ENCODE measurements at places on chromosomes 6 and 20.

- DNase-seq: peak; percentile 57
These were observed 23.9 kb upstream of the ASXL1 start for GRCh38 chr20:32333988-32334885.

DNA sequence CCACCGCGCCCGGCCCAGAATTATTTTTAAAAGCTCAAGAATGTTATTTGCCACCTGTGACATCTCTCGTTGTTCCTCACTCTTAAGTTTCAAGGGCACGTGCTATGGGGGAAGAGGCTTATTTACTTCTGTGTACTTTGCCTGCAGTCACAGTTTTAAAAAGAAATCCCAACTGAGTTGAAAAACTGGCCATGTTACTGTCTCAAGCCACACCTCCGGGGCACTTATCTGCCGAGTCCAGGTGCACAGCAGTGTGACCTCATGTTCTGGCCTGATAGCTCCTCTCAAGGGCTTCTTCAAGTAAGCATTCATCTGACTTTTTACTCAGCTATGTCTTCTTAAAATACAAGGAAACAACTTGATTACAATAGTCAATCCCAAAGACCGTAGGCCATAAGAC is 34.5 kb downstream of the SHLD1 start:
- DNase-seq: no peak

- no peak for DNase-seq
These were observed 17.4 kb downstream of the ITPR3 start for GRCh38 chr6:33638556-33638955.

DNA sequence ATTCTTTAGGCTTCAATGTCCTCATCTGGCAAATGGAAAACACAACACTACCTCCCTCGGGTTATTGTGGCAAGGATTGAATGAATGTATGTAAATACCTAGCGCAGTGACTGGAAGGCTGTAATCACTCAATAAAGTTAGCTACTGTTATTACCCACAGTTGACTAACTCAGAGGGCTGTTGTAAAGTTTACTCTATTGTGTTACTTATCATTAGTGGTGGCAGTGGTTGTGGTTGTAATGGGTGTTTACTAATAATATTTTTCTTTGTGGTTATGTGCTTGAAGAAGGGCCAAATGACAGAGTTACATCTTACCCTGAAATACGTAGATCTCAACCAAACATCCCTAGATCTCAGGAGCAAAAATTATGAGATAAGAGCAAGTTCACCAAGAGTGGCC is 42.0 kb upstream of the PXDC1 start:
- no peak for DNase-seq

DNA sequence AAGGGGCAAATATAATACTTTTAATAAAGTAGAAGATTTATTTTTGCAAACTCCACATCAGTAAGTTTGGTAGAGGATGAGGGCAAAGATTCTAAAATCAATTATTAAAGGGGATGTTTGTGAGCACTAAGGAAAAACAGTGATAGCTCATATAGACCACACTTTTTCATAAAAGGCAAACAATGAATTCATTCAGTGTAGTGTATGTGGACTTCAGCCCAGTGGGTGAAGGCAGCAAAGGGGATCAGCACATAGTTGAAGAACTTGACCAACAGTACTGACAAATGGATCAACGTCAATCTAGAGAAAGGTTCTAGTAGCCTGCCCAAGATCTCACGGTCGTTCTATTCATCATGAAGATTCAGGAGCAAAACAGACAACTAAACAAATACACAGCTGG is 45.3 kb downstream of the MAK start:
- no peak for DNase-seq

DNA sequence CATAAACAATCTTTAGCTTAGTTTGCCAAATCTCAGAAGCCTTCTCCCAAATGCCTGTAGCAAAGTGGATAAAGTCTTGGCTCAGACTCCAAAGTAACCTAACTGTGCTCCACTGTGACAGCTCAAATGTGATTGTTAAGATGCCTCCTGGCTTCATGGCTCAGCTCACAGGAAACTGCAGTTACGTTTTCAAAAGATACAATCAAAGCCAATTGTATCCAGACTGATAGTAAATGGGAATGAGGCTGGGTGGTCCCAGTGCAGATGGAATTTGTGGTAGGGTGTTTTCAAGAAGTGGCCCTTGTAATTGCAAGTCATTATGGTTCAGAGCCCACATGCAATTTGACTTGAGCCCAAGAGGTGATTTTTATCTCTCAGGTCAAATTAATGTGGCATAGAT is 151.2 kb upstream of the TAB2 start:
- DNase-seq: no peak

GRCh38 chr6:151067684-151068596 is 171.8 kb upstream of the AKAP12 start:
- no peak for DNase-seq

- no peak for DNase-seq
These were observed 91.6 kb downstream of the MRPL14 start for GRCh38 chr6:44035621-44036020.

DNA sequence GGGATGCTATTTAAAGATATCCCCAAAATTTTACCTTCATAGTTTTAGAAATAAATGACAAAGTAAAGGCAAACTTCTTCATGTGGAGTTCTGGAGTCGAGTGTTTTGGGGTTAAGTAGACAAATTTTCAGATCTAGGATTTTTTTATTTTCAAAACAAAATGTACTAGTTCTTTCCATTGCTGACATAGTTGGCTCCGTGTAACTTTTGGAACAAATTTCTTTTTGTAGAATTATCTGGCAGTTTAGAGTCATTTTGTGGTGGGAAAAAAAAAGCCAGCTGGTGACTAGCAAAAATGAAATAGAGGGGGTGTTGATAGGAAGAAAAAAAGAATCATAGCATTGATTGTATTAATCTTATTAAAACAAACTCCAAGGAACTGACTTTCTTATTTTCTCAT is 131.6 kb upstream of the TCF21 start:
- DNase-seq: no peak

GRCh38 chr6:127460465-127460864 is 1.3 kb upstream of the KIAA0408 start:
- DNase-seq: no peak

- no peak for DNase-seq
These were observed 6.7 kb downstream of the MAK start for GRCh38 chr6:10831609-10832008.

- no peak for DNase-seq
These were observed 79.0 kb upstream of the ZNF217 start for GRCh38 chr20:53672484-53673129.

GRCh38 chr6:10465629-10466499 is 51.0 kb upstream of the TFAP2A start:
- no peak for DNase-seq

DNA sequence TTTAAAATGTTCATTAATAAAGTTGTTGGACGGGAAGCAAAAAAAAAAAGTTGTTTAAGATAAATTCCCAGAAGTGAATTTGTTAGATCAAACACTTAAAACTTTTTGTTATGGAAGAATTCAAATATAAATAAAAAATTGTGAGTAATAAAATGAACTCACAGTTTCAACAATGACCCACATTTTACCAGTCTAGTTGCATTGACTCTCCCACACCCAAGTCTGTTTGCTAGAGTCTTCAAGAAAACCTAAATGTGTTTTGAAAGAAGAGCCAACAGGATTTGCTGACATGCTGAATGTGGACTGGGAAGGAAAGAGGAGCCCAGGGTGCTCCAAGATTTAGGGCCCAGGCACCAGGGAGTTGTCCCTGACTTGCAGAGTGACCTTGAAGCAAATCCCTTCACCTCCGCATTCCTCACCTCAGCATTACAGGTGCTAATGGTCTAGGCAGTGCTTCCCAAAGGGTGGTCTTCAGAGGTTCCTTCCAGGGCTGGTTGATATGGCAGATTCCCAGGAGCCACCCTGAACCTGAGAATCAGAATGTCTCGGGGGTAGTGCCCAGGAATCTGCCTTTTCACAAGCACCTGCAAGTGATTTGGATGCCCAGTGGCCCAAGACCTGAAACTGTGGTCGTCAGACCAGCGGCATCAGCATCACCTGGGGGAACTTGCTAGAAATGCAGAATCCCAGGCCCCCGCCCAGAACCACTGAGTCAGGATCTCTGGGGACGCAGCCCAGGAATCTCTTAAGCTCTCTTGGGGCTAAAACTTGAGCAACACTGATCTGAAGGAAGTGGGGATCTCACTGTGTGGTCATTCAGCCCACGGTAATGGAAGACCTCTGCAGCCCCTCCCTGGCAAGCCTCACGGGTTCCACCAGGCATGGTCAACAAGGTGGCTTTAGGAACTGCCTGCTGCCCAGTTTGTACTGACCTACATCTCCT is 31.1 kb downstream of the POFUT1 start:
- no peak for DNase-seq

- no peak for DNase-seq
These were observed 233.5 kb upstream of the AGPAT4 start for GRCh38 chr6:161507375-161507774.

DNA sequence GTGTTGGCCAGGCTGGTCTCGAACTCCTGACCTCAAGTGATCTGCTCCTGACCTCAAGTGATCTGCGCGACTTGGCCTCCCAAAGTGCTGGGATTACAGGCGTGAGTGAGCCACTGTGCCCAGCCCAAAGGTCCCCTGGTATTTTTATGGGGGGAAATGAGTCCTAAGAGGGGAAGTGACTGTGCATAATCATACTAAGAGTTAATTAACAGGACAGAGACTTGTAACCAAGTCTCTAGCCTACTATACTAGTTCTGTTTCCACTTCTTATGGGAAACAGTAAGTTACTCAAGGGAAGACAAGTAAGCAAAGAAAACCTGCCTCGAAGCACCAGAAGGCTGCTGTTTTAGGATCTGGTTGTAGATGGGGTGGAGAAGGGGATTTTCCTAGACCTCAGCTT is 27.9 kb downstream of the TCF15 start:
- no peak for DNase-seq

DNA sequence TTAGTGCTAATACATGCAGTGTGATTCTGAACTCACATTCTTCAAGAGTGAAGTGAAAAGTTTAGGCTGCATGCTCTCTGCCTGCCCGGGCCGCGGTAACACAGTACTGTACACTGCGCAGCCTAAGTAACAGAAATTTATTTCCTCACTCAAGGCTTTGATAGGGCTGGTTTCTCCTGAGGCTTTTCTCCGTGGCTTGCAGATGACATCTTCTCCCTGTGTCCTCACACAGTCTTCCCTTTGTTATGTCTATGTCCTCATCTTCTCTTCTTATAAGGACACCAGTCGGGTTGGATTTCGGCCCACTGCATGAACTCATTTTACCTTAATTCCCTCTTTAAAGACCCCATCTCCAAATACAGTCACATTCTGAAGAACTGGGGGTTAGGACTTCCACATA is 51.1 kb upstream of the TMEM170B start:
- no peak for DNase-seq

GRCh38 chr6:23327621-23328020 is 758.3 kb downstream of the HDGFL1 start:
- DNase-seq: no peak

- no peak for DNase-seq
These were observed 6.6 kb downstream of the GMPR start for GRCh38 chr6:16244869-16245451.

GRCh38 chr20:19889011-19889953 is 127.9 kb upstream of the NAA20 start:
- DNase-seq: no peak

- no peak for DNase-seq
These were observed 26.3 kb upstream of the RIMS4 start for GRCh38 chr20:44836601-44837120.

DNA sequence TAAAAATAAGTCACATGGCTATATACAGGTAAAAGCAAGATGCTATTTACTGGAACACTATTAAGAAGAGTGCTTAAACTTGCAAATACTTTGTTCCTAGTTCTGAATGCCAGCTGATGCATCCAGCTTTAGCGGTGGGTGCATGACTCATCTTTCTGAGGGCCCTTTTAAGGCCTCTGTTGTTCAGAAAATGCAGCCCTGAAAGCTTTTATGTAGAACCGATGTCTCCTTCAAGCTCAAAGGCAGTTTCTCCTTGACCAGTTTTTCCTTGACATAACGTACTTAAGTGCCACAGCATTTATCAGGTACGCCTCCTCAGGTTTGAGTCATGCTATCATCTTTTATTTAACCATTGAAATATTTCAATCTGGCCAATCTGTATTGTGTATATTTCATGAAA is 82.8 kb downstream of the MLIP start:
- DNase-seq: no peak

DNA sequence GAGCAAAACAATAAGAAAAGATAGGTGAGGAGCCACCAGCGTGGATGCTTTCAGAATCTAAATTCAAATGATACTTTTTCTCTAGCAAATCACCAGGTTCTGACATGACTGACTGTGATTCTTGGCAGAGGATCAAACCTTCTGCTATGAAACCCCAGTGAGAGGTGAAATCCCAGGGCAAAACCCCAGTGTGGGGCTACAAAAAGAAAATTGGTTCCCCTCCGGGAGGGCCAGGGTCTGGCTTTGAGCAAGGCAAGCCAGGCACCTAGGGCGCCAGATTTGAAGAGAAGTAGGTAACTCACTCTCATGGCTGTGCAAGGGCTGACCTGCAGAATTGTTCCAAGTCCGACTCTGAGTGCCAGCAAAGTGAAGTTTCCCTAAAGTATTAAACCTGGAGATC is 20.2 kb upstream of the RALGAPA2 start:
- no peak for DNase-seq

DNA sequence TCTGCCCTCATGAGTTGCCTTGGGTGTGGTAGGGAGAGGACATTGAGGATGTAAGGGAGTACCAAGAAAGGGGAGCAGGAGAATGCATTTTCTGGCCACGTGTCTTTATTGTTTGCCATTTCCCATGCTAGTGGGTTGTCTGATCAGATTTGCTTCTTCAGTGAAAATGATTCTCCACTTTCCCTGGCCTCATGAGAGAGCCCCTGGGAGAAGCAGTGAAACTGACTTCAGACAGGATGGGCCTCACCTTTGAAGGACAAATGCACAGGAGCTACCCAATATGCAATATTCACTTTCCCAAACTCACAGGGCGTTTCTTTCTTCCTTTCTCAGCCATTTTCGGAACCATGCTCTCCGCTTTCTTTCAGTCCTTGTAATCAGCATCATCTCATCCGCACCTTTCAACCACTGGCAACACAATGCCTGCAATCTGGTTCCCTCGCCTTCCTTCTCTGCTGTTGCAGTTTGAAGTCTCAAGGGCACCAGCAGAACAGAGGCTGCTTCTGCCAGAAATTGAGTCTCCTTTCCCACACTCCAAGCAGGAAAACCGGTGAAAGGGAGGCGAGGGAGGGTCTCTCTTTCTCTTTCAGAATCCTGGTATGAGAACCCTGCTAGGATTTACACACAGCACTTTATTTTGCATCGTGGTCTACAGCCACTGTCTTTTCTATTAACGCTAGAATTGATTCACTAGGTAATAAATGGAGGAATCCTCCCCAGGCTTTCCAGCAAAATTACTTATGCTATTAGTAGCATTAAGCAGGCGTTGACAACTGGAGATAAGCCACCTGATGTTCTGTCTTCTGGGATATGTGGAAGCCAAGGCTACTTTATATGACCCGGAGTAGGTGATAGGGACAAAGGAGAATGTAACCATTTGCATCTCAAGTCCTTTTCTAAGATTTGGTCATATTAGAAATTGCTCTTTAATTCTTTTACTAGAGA is 62.0 kb upstream of the FAM184A start:
- DNase-seq: no peak

DNA sequence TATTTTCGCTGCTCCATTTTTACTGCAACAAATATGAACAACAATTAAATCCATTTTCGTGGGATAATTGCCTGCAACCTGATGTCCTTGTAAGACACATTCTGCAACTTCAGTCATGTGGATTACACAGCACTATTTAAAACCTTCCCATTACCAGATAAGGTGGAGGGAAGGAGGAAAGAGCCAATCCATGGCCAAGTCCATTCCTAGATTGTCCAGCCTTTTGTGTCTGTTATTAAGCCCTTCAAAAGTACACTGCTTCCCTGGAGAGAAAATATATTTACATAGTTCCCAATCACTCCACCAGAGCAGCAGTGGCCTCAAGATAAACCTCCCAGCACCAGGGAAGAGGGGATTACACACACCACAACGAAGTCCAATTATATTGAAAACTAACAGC is 347.9 kb downstream of the CDH26 start:
- no peak for DNase-seq

Measured in CD4-positive, alpha-beta T cell treated with Interleukin-21 for 1 hour (primary cell).